ENCODE measurements at places on chromosomes 12 and 14.

DNA sequence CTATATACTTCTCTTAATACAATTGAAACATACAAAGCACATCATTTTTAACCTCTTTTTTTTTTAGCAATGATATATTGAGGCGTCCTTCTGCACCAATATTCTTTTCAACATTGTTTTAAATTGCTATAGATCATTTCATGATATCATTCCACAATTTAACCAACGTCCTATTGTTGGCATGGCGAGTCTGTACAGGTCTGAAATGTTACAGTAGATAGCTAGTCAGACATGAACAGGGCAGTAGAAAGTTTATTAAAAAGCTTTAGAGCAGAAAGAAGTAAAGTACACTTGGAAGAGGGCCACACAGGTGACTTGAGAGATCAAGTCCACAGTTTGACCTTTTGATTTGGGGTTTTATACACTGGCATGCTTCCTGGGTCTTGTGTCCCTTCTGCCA is 279.0 kb downstream of the PAWR start:
- DNase-seq: no peak

DNA sequence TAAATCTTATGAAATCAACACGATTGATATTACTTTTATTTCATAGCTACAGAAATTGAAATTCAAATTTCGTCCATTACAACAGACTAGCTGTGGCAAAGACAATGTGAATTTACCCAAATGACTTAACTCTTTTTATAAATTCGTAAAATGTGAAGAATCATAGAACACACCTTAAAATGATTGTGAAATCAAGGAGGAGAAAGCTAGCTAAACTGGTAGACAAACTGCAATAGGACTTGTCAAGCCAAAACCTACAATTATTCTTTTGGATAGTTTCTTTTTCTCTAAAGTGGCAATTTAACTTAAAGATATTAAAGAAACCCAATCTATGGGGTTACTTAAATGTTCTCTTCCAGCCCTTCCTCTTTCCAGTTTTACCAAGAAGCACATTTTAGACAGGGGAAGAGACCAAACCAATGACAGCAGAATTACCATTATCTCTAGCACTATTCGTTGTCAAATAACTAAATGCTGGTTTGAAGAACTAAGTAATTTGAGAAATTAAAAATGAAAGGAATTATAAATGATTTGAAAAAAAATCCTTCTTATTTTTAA is 807 bp upstream of the SLC16A7 start:
- DNase-seq: no peak

DNA sequence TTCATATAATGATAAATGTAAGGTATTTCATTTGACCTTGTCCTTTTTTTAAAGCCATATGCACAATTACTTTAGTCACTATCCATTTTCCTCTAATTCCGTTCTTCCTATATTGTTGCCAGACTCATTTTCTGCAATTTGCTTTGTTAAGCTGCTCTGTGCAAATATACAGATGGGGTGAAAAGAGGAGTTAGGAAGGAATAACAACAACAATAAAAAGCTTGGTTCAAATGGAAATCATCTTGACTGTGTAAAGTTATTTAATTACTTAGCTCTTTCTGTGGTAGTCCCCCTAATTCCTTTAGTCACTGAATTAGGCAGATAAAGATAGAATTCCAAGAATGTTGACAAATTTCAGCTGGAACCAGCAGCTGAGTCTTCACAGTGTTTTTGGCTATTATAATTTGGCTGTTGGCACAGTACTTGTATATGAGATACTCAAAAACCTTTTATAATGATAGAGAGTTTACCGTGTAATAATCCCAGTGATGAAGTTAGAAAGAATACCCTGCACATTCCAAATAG is 838.0 kb downstream of the RPS29 start:
- no peak for DNase-seq

GRCh38 chr14:94945615-94946014 is 175.7 kb upstream of the GSC start:
- no peak for DNase-seq

GRCh38 chr14:102717276-102717675 is 60.0 kb upstream of the TRAF3 start:
- no peak for DNase-seq

- DNase-seq: no peak
Observed at GRCh38 chr12:32303174-32303549, 96.2 kb upstream of the FGD4 start.

GRCh38 chr14:79298373-79298772 is 912.9 kb downstream of the DIO2 start:
- no peak for DNase-seq

All from stimulated activated CD4-positive, alpha-beta T cell treated with anti-CD3 and anti-CD28 coated beads, Interleukin-15, amount 100 ng/mL, for 48 hours (primary cell).